ENCODE measurements at places on chromosomes 7 and 10.
A peak's percentile ranks its signal among the peaks of the same experiment; 100 is the strongest.

DNA sequence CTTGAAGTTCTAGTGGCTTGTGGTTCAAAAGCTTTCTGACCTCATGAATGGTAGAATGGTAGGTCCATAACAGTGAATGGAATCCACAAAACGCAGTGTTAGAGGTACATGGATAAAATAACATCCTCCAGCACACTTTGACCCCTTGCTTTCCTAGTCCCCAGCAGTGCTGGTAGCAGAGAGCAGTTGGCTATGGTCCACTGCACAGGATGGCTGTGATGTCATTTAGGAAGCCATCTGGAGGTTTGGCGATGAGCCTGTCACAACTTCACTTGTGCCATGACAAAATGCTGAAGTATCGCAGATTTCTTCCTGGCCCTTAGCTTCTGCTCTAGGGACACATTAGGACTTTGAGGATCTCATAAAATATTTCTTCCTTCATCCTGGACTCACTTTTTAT lies 300.0 kb upstream of the FZD8 start:
- no peak for DNase-seq

DNA sequence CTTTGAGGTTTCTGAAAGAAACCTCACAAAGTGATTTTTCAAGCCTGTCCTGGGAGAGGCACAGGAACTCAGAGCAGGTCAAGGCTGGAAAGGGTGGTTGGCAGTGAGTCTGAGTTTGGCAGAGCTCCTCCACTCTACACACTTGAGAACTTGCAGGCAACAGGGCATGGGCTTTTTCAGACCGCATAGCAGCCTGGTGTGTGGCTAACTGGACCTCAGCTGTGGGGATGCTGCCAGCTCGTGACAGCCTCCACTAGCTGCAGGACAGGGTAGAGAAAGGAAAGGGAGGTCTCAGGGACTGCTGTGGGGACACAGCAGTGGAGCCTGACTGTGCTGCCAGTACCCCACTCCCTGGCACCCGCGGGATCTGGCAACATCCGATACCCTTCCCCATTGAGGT lies 2.6 kb downstream of the CDHR1 start:
- DNase-seq, result no peak

- no peak for DNase-seq
Measured at GRCh38 chr7:48847917-48848316, 76.4 kb upstream of the CDC14C start.

DNA sequence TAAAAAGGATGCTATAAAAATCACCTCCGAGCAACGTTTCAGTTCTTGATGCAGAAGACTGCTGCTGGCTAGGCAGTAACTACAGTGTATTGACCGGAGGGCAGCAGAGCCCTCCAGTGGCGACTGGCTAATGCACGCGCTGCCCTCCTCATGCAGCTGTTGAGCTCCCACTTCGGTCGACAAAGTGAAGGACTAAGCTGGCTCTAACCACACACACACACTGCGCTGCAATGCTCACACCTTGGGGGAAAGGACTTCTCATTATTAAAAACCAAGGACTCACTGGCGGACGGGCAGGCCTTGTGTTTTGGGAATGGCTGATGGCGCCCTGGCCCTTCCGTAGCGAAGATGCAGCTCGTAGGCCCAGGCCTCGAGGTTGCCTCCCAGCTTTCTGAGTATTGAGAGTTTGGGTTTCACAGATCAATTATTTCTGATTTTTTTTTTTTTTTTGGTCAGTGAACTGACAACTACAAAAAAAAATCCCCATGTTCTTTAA lies 120.9 kb upstream of the DIP2C start:
- peak; percentile 38 for DNase-seq

GRCh38 chr10:78301481-78301880 lies 267.8 kb downstream of the RPS24 start:
- no peak for DNase-seq

- no peak for DNase-seq
Measured at GRCh38 chr10:130941886-130942285, 369.6 kb downstream of the TCERG1L start.

DNA sequence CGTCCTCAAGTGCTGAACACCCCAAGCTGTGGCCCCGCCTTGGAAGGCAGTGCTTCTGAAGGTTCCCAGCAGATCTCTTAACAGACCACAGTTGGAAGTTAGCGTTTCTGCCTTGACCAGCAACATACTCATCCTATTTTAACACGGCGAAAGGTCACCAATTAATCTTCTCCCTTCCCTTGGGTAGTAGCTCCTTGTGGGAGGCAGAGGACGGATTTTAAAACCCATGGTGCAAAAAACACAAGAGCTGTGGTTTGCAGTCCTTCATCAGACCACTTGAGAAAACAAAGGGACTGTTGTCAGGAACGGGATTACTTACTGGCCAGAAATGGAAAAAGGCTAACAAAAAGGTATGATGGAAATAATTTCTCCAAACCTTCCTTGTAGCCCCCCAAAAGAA lies 87.3 kb downstream of the BEND7 start:
- DNase-seq, result no peak

DNA sequence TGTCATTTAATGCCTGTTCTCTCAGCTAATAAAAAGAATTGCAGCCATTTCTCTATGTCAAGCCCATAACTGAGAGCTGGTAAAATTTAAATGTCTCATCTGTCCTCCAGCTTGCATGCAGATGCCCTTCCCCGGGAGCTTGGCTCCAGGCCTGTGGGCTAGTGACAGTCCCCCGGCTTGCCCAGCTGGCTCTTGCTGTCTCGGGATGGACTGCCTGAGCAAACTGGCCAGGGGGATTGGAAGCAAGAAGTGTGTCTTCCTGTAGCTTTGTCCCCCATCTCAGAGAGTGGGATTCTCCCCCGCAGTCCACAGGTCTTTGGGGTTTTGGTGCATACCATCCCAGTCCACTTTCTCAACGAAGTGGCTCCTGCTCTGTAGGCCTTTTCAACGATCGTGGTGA lies 53.9 kb upstream of the HMX3 start:
- no peak for DNase-seq

DNA sequence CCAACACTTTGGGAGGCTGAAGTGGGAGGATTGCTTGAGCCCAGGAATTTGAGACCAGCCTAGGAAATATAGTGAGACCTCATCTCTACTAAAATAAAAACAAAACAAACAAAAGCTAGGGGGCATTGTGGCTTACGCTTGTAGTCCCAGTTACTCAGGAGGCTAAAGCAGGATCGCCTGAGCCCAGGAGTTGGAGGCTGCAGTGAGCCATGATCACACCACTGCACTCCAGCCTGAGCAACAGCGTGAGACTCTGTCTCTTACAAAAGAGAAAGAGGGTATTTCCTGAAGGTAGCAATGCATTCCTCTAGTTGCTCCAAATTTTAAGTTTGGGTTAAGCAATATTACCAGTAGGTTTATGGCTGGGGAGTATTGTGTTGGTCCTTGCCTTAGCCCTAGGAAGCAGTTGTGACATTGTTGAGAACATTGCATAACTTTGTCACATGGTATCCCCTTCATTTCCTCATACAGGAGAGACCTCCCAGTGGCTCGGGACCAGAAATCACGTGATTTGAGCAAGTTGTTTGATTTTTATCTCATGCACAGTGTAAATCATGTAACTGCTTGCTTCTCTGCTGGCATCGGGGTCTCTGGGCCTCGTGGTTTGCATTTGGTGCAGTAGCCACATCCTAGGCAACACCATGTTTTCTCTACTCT lies 23.3 kb upstream of the SMARCD3 start:
- DNase-seq, result peak; percentile 73

- DNase-seq, result no peak
Measured at GRCh38 chr10:93034426-93034825, 26.2 kb upstream of the CYP26C1 start.

DNA sequence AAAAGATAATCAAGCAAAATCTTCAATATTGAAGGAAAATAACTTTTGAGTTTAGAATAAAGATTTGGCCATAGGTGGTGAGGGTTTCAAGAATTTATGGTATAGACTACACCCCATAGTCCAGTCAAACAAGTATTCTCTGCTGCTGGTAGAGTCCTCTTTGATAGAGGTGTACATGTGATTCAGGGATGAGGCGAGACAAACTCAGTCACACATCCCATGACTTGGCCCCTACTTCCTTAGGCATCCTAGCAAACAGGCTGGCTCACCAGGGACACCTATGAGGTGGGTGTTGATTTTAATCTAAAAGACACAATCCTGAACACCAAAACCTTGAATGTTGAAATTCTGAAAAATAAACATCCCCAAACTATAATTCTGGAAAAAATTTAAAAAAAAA lies 78.1 kb upstream of the SLC25A13 start:
- DNase-seq, result no peak

DNA sequence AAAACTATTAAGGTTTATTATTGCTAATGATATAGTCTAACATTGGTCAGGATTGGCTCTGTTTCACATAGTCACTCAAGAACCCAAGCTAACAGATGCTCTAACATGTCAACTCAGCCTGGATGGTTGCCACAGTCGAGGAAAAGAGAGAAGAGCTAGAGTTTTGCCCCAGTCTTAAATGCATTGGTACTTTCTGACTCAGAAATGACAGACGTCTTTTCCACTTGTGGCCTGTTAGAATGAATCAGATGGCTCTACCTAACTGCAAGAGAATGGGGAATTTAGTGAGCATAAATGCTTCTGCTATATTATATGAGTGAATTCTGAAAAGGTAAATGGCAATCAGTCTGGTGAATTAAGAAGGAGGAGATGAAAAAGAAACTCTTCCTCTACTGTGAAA lies 13.9 kb downstream of the HECTD2 start:
- DNase-seq, result no peak

GRCh38 chr7:116172353-116172752 lies 38.0 kb upstream of the TES start:
- DNase-seq, result no peak

- no peak for DNase-seq
Measured at GRCh38 chr7:55154096-55154495, 135.3 kb downstream of the EGFR start.

GRCh38 chr7:157870644-157871290 lies 534.0 kb downstream of the DNAJB6 start:
- DNase-seq, result no peak

DNA sequence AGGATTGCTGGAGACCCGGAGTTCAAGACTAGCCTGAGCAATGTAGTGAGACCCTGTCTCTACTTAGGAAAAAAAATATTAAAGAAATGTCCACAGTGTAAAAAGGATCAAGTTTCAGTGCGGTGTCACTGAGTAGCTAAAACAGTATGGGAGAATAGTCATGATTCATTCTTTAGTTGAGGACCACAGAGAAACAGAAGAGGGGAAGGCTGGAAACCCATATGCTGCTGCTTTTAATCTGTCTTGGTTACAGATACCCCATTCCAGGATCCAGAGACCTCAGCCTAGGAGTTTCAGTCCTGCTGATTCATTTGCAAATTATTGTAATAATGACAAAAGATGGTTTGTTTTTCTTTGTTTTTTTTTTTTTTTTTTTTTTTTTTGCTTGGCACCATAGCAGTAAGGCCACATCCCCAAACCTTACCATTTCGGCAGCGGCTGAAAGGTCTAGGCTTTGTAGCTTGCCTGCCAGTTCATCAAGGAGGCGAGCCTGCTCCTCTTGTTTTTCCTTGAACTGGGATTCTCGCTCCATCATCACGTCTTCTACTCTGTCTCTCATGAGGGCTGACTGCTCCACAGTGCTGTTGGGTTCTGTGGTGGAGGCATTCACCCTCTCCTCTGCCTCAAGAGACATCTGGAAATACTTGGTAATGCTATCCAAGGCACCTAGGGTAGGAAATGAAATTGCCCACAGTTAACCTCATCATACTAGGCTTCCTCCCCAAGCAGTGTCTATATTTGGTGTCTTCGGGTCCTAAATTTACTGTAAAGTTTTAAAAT lies 44.2 kb downstream of the DLD start:
- no peak for DNase-seq

- DNase-seq, result no peak
Measured at GRCh38 chr7:75900617-75901315, 14.2 kb upstream of the POR start.

- no peak for DNase-seq
Measured at GRCh38 chr10:33897291-33897752, 562.9 kb upstream of the NRP1 start.

DNA sequence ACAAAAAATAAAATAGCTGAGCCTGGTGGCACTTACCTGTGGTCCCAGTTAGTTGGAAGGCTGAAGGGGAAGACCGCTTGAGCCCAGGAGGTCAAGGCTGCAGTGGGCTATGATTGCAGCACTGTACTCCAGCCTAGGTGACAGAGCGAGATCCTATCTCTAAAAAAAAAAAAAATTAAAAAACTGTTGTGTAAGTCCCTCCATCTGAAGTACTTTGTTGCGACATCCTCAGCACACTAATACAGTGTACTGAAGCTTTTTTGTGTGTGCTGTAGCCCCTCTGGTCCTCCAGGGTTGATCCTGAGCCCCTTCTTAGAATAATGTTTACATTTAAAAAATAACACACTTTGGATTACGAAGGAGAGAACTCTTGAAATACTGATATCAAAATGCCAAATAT lies 71.3 kb downstream of the PFKFB3 start:
- peak; percentile 79 for DNase-seq

DNA sequence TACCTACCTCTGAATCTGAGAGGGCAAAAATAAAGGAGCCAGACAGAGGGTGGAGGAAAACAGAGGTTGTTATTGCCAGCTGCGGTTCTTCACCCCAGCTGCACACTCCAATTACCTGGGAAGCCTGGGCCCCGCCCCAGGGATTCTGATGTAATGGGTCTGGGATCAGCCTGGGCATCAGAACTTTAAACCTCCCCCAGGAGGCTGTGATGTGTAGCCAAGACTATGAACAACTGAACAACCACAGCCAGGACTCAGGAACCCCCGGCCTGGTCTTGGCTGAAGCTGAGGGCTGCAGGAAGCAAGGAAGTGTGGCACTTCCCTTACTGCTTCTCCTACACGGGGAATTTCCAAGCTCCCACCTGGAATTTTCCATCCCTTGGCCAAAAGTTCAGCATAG lies 89.3 kb downstream of the HIP1 start:
- no peak for DNase-seq

GRCh38 chr7:102061354-102061945 lies 225.2 kb upstream of the SH2B2 start:
- DNase-seq, result no peak

DNA sequence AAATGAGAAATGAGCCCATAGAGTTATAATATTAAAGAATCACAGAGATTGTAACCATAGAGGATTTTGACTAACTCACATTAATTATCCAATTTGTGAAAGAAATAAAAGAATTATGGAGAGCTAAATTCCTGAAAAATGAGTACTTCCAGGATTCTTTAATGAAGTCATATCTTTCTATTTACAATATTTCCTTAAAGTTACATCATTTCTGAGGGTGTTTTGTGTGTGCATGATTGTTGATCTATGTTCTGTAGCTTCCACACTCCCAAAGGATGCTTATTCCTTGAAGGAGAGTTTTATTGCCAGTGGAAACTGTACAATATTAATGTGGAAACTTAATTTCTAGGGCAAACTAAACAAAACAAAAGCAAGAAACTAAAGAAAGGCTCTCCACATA lies 299.6 kb downstream of the MDFIC start:
- DNase-seq, result no peak

DNA sequence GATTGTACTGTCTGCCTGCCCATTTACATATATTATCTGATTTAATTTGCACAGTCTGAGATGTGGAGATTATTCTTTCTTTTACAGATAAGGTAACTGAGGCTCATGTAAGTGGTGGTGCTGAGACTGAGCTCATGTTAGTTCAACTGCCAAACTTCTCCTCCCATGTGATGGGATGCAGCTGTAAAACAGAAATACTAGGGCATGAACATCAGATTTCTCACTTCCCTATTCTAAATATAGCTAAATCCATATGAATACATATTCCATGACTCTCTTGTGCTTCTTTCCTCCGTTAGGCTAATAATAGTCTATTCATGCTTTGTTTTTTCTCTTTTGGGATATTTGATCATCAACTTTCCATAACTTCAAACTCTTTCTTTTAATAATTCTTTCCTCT lies 84.7 kb downstream of the PTPRZ1 start:
- DNase-seq, result no peak

Data from amniotic epithelial cell (primary cell).